Hippocampal formation (tissue), 2 donors: ENCODE measurements at places on chromosomes 7 and 10.

DNA sequence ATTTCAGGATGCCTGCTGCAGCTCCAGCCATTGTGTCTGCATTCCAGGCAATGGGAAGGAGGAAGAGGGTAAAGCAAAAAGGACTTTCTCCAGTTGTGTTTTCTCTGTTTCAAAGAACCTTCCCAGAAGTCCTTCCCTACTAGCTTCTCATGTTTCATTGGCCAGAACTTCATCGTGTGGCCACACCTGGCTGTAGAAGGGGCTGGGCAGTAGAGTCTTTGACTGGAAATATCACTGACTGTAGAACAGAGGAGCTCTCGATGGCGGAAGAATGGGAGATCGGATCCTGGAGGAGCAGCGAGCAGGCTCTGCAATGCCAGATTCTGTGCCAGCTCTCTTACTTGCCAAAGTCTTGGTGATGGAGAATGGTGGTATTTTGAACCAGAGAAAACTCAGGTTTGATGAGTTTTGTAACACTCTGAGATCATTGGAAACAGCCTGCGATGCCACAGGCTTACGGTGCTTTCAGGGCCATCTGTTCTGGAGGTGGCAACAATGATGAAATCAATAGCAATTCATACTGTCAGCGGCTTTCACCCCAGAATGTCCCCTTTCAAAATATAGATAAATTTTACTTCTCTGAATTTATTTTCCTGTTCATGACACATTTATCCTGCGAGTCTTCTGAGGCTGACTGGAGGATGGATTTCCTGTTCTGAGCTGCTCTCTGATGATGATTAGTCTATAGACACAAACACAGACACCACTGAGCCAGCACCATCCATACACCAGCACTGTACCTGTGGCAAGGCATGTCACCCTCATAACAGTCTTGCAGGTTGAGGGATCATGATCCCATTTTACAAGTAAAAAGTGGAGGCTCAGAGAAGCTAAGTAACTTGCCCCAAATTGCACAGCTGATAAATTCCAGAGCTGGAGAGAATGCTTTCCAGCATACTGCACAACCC lies 204.2 kb downstream of the EMX2 start:
- no peak for DNase-seq

- no peak for DNase-seq
Observed at GRCh38 chr7:84912993-84913635, 273.7 kb downstream of the SEMA3D start.

GRCh38 chr7:102889851-102890250 lies 22.9 kb upstream of the LRRC17 start:
- no peak for DNase-seq

DNA sequence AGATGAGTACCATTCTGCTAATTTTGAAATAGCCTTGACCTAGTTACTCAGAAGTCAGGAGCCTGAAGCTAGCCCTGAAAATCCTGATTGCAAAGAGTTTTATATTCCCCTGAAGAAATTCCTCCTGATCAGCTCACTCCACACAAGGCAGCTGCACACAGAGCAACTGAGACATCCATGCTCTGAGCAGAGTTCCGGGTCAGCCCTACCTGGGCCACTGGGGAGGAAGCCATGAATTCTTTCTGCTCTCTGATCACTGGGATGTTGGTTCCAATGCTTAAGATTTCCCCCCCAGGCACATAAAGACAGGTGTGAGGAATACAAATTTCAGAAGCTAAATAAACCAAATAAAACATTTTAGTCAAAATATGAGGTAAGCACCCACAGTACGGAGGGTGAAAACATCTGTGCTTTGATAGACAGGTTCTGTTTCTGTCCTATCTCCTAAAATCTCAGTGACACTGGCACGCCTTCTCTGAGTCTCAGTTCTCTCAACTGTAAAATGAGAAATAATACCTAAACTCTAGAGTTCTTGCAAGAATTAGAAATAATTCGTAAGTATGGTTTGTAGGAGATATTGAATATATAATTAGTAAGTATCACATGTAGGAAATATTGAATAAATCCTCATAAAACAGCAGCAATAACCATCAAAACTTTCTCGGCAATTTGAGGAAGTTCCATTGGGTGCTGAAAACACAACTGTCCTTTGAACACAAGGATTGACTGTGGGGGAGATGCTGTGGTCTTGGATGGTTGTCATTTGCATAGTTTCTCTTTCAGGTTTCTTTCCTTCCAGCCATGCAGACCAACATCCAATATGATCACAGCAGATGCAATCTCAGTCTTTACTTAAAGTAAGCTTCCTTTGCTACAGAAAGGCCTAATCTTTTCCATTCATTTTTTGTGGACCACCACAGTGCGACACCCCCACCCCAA lies 133.0 kb upstream of the TNS3 start:
- no peak for DNase-seq

DNA sequence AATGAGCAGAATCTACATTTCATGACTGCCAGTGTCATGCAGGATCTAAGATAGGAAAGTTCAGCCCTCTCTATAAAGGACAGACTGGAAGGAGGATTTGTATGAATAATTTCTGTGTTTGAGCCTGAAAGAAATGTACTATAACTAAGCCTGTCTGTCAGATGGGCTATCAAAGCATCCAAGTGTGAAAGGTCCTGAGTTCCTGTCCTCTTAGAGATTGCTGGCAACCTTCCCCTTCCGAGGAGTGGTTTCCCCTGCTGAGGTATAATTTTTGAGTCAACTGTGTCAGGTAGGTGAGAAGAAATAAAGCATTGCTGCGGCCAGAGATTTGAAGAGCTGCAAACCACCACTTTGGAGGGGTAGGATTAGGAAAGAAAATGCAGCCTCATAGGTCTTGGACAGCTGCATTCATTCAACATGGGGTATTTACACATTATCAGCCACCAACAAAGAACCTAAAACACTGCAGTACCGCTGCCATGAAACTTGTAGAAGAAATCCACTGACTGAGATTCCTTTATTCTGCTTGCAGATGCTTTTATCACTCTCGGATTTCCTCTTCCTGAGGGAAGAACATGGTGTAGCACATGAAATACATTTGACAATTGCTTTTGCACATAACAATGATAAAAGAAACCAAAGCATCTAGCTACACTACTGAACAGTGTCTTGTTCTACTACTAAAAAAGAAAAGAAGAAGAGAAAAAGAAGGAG lies 189.1 kb downstream of the DGKI start:
- DNase-seq = no peak

DNA sequence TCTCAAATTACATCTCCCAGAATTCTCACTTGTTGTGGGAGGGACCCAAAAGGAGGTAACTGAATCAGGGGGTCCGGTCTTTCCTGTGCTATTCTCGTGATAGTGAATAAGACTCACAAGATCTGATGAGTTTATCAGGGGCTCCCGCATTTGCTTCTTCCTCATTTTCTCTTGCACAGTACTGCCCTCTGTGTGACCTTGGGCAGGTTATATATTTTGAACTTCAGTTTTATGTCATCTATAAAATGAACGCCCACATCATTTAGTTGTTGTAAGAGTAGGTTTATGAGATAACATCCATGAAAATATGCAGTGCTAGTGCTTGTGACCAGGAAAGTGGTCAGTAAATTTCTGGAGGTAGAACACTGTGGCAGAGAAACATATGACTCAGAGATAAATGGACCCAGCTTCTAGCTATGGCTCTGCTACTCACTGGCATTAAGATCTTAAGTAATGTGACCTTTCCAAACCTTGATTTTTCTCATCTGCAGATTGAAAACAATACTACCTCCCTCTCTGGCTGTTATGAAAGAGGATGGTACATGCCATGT lies 44.3 kb downstream of the SCRN1 start:
- DNase-seq = no peak

- no peak for DNase-seq
Observed at GRCh38 chr7:83271212-83272099, 108.8 kb upstream of the PCLO start.

- no peak for DNase-seq
Observed at GRCh38 chr10:92278996-92279696, 11.7 kb downstream of the CPEB3 start.

GRCh38 chr7:120028636-120029035 lies 244.3 kb upstream of the KCND2 start:
- DNase-seq = no peak

GRCh38 chr7:29139191-29139590 lies 7.1 kb downstream of the CPVL start:
- DNase-seq = no peak

DNA sequence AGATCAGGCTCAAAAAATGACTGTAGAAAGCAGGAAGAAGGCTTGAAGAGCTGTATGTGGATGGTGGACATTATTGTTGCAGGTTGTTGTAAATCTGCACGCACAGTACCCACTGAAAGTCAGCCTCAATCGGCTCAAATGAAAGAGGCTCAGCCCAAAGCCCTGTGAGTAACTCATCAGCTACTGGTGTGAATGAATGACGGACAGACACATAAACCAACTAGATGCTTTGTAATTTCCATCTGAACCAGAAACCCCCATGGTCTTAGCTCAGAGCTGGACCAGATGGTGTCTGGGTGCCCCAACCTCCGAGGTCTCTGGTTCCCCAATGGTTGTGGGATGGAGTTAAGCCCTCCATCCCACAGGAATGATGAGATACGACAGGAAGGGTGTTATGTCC lies 7.4 kb downstream of the CALN1 start:
- no peak for DNase-seq

DNA sequence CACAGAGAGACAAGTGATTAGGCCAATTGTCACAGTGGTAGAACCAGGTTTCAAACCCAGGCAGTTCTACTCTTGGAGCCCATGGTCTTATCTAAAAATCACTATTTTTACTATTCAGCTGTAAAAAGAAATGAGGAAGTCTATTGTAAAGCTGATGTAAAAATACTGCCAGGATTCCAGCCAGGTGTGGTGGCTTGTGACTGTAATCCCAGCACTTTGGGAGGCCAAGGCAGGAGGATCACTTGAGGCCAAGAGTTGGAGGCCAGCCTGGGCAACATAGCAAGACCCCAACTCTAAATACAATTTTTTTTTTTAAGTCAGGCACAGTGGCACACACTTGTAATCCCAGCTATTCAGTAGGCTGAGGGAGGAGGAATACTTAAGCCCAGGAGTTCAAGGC lies 40.4 kb downstream of the HIP1 start:
- DNase-seq = no peak

- no peak for DNase-seq
Observed at GRCh38 chr7:98297626-98298286, 16.3 kb downstream of the BRI3 start.

GRCh38 chr10:71697938-71698709 lies 21.5 kb downstream of the C10orf105 start:
- no peak for DNase-seq

DNA sequence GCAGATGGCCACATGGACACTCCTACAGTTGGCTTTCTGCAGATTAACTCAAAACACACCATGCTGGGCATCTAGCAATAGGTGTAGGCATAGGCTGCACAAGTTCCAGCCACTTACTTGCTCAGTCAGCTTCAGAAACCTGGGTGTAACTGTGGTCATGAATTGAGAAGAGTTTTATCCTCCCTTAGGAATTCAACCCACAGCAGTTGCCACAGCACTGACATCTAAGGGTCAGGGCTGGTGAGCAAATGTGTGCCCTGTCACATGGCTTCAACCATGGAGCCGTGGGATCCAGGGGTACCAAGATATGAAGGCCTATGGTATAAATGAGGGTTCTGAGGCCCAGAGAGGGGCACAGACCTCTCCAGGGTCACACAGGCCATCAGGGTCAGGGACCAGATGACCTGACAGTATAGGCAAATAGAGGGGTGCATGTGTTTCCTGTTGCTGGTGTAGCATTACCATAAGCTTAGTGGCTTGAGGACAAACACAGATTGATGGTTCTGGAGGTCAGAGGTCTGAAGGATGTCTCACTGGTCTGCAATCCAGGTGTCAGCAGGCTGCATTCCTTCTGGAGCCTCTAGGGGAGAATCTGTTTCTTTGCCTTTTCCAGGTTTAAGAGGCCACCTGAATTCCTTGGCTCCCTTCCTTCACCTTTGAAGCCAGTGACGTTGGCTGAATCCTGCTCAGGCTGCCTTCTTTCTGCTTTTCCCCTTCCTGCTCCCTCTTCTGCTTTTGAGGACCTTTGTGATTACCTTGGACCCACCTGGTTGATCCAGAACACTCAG lies 24.1 kb downstream of the MINDY4 start:
- no peak for DNase-seq

GRCh38 chr7:133829336-133829897 lies 297.7 kb upstream of the LRGUK start:
- DNase-seq = no peak

DNA sequence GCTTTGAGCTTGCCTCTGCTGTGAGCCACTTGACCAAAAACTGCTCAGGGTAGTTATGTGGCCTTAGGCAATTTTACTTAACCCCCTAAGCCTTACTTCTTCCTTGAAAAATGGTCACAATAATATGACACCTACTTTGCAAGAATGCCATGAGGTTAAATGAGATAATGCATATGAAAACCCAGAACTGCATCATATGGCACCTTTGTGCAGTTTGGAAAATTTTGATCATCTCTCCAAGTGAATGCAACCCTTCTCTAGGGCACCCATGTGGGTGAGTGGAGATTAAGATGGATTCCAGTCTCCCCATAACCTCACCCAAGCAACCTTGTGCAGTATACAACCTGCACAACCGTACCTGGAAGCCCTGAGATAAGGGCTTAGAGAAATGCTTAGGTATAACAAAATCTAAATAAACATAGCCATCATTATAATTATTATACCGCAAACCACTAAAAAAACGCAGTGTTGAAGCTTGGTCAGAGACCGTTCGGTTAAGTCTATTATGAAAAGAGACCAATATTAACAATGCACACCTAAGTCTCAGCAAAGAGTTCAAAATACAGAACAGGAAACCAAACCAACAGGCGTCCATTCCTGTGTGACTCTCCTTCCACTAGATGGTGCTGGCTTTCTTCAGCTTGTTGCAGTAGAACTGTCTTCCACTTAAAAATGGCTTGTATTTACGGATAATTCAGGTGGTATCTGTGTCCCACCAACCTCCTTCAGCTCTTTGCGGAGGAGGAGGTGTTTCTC lies 21.0 kb upstream of the ASB15 start:
- DNase-seq = peak; percentile 6

GRCh38 chr10:81909453-81909852 lies 34.5 kb downstream of the NRG3 start:
- DNase-seq = no peak

GRCh38 chr10:103512591-103513379 lies 19.3 kb downstream of the NEURL1 start:
- no peak for DNase-seq

DNA sequence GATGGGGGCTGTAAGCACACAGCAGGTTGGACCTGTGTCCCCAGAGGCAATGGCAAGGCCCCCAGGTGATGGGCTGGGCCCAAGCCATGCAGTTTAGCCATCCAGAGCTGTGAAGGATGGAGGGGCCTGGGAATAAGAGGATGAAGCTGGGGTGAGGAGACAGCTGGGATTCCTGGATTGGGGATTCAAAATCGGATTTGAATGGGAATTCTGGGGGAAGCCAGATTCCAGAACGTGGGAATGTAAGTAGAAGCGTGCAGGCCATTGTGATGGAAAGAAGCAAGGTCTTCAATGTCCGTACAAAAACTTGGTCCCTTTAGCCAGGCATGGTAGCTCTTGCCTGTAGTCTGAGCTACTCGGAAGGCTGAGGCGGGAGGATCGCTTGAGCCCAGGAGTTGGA lies 9.8 kb downstream of the SH2B2 start:
- no peak for DNase-seq

- no peak for DNase-seq
Observed at GRCh38 chr7:53475776-53476175, 440.3 kb downstream of the POM121L12 start.

GRCh38 chr10:33234831-33235237 lies 99.6 kb downstream of the NRP1 start:
- no peak for DNase-seq

- no peak for DNase-seq
Observed at GRCh38 chr7:140917258-140917657, 7.5 kb downstream of the BRAF start.

- DNase-seq = no peak
Observed at GRCh38 chr10:77501152-77501845, 136.3 kb downstream of the KCNMA1 start.

GRCh38 chr10:88731296-88731695 lies 25.2 kb downstream of the LIPK start:
- DNase-seq = no peak
